ENCODE measurements at places on chromosomes 7 and 10. TPM values are rescaled to one million over a fixed set of nuclear protein-coding genes. Genes with fewer than 3 reads are reported as not detected.

- no peak overlapping the region for H3K27ac ChIP-seq
- H3K36me3 ChIP-seq, result no peaks in the 10 kb centered on the region
- no peak overlapping the region for H3K4me3 ChIP-seq
Observed at GRCh38 chr7:121069346-121070100, 81.0 kb downstream of the CPED1 start.

- no peak overlapping the region for H3K27ac ChIP-seq
- no peak overlapping the region for H3K4me3 ChIP-seq
- no peak for DNase-seq
- H3K4me1 ChIP-seq, result peaks cover 14% of the 10 kb centered on the region
- H3K36me3 ChIP-seq, result no peaks in the 10 kb centered on the region
Observed at GRCh38 chr10:124728830-124729661, 15.1 kb downstream of the FAM53B start.

DNA sequence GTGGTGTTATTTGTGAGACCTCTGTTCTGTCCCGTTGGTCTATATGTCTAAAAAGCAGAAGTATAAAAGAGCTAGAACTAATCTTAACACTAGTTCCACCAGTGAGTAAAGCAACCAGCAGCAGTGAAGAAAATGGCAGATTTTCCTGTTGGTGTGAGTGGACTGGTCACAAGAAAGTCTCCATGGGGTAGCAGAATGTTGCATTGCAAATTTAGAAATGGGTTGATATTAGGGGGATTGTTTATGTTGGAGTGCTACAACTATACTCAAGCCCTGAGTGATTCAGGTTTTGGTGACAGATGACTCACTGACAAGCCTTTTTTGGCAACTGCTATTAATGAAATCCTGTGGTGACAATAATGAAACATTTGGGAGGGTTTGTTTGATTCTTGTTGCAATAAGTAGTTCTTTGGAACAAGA is 5.6 kb downstream of the AVL9 start:
- H3K36me3 ChIP-seq, result peaks cover 23% of the 10 kb centered on the region
- H3K27ac ChIP-seq, result no peak overlapping the region
- no peaks in the 10 kb centered on the region for H3K4me1 ChIP-seq

DNA sequence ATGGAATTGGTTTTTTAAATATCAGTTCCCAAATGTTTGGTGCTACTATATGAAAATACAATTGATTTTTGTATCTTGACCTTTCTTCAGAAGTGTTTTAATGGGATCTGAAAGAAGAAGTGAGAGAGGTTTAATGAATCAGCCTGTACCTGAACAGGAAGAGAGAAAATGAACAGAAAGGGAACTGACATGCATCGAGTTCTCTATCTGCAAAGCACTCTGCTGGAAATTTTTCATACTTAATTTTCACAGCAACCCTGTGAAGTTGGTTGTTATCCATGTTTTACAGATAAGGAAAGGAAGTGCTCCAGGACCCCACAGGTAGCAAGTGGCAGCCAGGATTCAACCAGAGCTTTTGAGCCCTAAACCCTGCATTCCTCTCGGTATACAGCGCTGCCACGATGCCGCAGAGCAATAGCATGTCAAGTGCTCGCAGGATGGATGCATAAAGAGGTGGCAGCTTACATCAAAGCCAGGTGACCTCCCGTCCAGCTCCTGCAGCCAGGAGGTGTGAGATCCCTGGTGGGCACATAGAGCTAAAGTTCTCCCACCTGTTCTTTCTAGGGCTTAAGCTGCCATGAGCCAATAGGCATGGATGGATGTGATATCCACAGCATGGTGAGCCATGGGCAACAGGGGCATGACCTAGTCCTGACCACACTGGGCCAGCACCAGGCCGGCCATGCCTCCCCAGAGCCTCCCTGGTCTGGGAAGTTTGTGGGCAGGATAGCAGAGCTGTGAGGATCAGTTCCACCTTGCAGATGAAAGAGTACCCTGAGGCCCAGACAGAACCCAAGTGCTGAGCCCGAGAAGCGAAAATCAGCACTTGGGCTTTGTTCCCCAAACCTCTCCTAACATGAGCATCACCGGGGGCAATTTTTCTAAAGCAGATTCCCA is 57.2 kb downstream of the CALML3 start:
- H3K4me3 ChIP-seq, result no peak overlapping the region
- H3K4me1 ChIP-seq, result peaks cover 10% of the 10 kb centered on the region
- DNase-seq, result no peak
- no peaks in the 10 kb centered on the region for H3K27me3 ChIP-seq
- no peak overlapping the region for H3K27ac ChIP-seq

The TCF7L2 gene
- total RNA-seq, result 87.7 TPM

GRCh38 chr10:103772096-103772845 is 83.1 kb downstream of the SH3PXD2A start:
- peaks cover 3% of the 10 kb centered on the region for H3K4me1 ChIP-seq
- H3K27ac ChIP-seq, result peak overlapping the region; percentile 67
- no peaks in the 10 kb centered on the region for H3K27me3 ChIP-seq

- no peak overlapping the region for H3K4me3 ChIP-seq
- no peaks in the 10 kb centered on the region for H3K4me1 ChIP-seq
- H3K27me3 ChIP-seq, result no peaks in the 10 kb centered on the region
- H3K27ac ChIP-seq, result no peak overlapping the region
Observed at GRCh38 chr7:76296743-76297740, 5.4 kb upstream of the HSPB1 start.

DNA sequence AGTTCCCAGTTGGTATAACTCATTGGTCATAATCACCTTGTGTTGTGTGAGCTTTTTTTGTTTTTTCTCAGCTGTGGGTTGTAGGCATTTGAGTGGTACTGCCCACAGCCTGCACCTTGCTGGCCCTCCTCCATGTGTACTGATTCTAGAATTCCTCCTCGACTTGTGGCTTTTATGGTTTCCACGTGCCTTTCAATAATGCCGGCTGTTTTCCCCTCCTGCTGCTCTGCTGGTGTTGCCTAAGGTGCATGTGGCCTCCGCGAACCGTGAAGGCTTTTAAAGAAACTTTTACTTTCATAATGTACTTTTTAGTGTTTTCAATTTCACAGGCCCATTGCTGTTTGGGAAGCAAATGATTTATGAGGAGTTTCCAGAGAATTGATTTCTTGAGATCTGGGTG is 518.0 kb downstream of the REEP3 start:
- no peaks in the 10 kb centered on the region for H3K27me3 ChIP-seq
- H3K27ac ChIP-seq, result no peak overlapping the region
- H3K4me1 ChIP-seq, result no peaks in the 10 kb centered on the region

DNA sequence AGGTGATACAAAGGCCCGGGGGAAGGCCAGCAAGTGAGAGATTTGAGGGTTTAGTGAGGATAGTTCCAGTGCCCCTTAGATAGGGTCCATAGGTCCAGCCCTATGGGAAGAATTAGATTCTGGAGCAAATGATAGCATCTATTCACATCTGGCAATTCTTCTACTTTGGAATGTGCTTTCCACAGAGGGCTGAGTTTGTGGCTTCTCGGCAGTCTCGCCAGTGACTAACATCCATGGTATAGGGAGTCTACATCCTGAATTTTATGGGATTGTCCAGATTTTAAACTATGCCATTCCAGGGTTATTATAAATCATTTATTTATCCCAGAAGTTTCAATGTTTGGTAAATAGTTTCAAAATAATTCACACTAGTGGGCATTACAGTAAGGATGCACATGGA is 207.3 kb upstream of the ADO start:
- H3K4me3 ChIP-seq, result no peak overlapping the region
- H3K27me3 ChIP-seq, result no peaks in the 10 kb centered on the region
- H3K4me1 ChIP-seq, result no peaks in the 10 kb centered on the region
- no peak for DNase-seq

The PRF1 gene
- not detected for total RNA-seq

The RADIL gene
- 27.0 TPM for total RNA-seq

The RNLS gene
- total RNA-seq, result 8.3 TPM

DNA sequence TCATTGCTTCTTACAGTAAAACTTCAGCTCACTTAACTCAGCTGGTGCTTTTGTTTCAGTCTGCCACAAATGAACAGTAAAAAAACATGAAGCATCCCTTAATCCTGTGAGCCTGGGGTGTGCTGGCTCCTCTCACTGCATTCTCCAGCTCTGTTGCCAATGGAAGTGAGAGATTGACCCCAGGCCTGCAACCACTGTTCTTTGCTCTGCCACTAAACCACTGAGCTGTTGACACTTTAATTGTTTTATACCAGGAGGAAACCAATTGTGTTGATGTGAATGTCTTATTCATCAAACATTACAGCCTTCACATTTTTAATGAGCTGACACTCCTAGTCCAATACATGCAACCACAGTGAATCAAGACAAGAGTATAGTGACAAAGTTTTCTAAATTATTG is 69.4 kb upstream of the FZD1 start:
- no peak overlapping the region for H3K27ac ChIP-seq
- no peak for DNase-seq
- H3K27me3 ChIP-seq, result no peaks in the 10 kb centered on the region
- H3K4me3 ChIP-seq, result no peak overlapping the region

DNA sequence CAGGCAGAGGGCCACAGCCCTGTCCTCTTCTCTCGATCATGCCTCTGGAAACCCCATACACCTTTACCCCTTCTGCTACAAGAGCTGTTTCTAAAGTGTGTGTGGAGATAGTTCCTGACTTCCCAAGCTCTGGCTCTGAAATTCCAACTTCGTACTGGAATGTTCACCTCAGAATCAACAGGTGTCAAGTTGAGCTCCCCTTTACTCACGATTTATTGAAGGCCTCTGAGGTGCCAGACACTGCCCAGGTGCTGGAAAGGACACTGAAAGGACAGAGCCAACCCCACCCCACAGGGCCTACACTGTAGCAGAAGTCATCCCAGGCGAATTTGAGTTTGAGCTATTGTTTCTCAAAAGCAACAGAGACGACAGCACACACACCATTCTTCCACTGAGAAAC is 209.9 kb upstream of the FRMD4A start:
- H3K36me3 ChIP-seq, result no peaks in the 10 kb centered on the region
- no peaks in the 10 kb centered on the region for H3K27me3 ChIP-seq
- H3K4me1 ChIP-seq, result no peaks in the 10 kb centered on the region
- H3K27ac ChIP-seq, result no peak overlapping the region
- no peak for DNase-seq
- H3K4me3 ChIP-seq, result no peak overlapping the region

Measured in endodermal cell (in vitro differentiated cells).